ENCODE measurements at places on chromosomes 2 and 18.

DNA sequence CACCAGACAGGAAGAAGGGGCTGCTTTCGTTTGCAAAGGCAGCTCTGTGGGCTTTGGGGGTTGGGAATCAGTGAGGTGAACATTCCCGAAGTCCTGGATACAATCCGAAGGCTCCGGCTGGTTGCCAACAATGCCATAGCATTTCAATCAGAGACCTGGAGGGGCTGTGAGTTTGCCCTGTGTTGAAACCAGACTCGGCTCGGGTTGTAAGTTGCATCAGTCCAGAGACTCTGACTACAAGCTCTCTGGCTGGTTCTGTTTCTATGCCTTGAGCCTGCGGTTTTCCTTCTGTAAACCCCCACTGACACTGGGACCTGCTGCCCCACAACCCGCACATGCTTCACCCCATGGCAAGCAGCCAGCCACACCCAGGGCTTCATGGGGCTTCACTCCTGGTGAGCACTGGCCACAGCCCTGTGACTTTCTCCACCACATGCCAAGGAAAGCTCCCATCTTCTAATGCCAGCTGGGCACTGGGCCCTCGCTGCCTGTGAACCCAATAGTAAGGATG is 85.7 kb upstream of the ODC1 start:
- DNase-seq = no peak

DNA sequence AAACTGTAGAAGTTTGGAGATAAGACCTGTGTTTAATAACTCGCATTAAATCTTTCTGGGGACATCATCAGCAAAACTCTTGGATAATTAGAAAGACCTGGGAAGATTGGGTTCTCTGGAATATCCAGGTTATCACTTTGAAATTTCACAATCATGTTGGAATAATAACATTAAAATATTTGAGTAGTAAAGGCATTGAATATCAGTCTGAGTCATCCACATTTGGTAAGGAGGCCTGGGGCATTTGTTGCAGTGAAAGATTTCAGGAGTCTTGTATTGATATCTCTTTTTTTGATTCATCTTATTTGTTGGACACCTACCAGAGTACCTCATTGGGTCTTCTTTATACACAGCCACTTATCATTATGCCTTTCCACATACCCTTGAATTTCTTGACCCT is 95.9 kb downstream of the EPB41L5 start:
- no peak for DNase-seq

DNA sequence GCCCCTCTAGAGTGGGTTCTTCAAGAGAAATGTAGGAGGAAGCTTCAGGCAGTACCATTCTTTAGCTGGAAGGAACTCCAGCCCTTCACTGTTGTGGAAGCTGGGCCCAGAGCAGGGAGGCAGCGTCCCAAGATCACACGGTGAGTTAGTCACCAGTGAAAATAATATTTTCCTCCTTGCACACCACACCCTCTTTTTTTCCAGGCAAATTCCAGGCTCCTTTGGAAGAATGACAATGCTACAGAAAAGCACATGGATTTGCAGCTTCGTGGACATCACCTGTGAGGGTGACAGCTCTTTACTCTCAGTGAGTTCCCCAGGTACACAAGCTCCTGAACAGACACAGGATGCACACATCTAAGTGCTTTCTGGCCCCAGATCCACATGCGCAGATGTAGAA is 157.1 kb downstream of the COL6A3 start:
- DNase-seq = no peak

DNA sequence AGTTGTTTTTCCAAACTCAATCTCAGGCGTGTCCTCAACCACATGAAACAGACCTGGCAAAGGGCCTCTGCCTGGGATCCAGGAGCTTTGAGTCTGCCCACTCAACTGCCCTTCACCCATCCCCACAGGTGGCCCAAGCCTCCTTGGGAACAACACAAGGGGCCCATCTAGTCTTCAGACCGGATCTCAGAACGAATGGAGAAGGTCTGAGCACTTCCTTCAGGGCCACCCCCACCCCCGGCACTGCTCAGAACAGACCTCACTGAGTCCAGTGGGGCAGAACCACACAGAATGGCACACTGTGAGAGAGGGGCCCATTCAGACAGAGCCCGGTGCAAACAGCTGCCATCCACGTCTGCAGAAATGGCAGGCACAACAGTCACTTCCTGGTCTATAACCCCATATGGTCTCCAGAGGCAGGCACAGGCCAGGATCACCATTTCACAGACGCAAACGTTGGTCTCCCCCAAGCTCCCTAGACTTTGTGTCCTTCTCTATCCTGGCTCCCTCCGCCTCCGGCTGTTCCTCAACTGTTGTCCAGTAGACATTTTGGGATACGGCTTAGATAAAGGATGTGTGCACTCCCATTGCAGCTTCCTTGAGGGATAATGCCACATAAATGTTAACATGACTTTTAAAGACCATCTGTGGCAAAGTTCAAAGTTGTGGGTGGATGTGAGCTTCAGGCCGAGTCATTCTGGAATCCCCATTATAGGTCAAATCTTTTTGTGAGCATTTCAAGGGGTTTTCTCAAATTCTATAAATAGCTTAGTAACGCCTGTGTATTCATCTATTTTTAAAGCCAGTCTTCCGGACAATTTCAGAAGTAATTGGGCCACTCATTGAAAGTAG is 149.7 kb downstream of the SMAD7 start:
- DNase-seq = no peak

DNA sequence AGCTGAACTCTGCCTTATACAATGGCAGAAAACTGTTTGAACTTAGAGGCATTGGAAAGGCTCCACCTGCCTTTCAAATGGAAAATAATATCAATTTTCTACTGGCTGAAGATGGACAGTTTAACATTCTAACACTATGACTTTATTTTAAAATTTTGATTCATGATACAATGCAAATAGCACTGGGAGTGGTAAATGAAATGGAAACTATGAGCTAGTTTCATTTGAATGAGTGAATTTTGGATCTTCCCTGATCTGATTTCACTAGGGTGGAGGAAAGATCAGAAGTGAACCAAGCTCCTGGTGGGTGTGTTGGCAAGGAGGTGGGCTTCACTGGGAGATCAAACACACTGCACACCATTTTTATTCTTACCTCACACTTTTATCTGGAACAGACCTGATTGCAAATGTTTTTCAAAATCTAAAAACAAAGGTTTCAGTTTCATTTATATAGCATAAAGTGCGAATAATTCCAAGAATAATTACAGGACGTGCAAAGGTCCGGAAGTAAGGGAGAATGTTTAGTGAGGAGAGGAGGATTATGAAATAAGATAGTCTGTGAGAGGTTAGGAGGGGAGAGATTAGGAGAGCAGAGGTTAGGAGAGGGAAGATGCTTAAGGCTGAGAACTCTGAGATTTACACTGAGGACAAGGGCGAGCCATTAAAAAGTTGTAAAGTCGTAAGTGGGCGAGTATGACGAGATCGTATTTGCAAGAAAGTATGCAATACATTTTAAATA is 18.6 kb upstream of the MBP start:
- no peak for DNase-seq

All from activated T-helper 1 cell treated with anti-CD3 and anti-CD28 coated beads, Interleukin-2, amount 50 U/mL, for 16 hours (primary cell).